Gastrocnemius medialis (tissue), 4 donors: ENCODE measurements at places on chromosomes 2 and 18. TPM values are rescaled to one million over a fixed set of nuclear protein-coding genes. Genes with fewer than 3 reads are reported as not detected.

- H3K4me1 ChIP-seq, result no peaks in the 10 kb centered on the region
- no peaks in the 10 kb centered on the region for H3K27me3 ChIP-seq
- H3K36me3 ChIP-seq, result no peaks in the 10 kb centered on the region
- H3K4me3 ChIP-seq, result no peak overlapping the region
- no peak overlapping the region for H3K27ac ChIP-seq
These were observed 109.7 kb upstream of the KCNJ3 start for GRCh38 chr2:154588838-154589237.

DNA sequence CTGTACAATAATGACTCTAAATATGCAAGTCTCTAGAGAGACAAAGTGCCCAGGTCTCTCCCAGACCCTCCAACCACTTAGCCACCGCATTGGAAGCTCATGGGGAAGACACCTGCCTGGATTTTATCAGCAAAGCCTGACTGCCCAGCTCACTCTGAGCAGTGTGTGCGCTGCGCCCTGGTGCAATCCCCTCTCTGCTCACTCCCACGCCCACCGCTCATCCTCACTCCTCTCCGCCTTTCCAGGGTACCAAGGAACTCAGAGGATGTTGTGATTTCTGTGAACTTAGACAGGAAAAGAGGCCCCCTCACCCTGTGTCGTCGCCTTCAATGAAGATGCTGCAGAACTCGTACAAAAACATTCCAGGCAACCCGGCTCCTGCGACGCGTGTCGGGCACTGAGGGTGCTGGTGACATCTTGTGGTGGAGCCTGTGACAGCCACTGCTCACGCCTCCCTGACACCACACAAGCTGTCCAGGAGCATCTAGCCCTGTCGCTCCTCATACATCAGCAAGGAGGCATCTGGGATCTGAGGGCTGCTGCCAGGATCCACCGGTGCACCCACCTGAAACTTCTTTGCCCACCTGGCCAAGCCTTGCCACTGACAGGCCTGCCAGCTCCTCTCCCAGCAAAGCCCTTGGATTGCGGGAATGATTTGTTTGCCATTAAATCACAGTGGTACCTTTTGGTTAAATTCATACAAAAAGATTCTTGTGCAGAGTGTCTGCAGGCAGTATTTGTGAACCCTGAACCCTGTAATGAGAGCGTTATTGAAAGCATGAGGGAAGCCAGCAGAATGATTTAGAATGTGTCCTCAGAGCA, 220.4 kb downstream of the ZNF516 start:
- H3K36me3 ChIP-seq, result no peaks in the 10 kb centered on the region
- H3K27me3 ChIP-seq, result no peaks in the 10 kb centered on the region
- DNase-seq, result no peak
- no peaks in the 10 kb centered on the region for H3K4me1 ChIP-seq
- no peak overlapping the region for H3K4me3 ChIP-seq
- H3K27ac ChIP-seq, result no peak overlapping the region

- no peaks in the 10 kb centered on the region for H3K4me1 ChIP-seq
- no peak for DNase-seq
- no peaks in the 10 kb centered on the region for H3K36me3 ChIP-seq
These were observed 185.8 kb upstream of the ARL4C start for GRCh38 chr2:234682492-234683228.

DNA sequence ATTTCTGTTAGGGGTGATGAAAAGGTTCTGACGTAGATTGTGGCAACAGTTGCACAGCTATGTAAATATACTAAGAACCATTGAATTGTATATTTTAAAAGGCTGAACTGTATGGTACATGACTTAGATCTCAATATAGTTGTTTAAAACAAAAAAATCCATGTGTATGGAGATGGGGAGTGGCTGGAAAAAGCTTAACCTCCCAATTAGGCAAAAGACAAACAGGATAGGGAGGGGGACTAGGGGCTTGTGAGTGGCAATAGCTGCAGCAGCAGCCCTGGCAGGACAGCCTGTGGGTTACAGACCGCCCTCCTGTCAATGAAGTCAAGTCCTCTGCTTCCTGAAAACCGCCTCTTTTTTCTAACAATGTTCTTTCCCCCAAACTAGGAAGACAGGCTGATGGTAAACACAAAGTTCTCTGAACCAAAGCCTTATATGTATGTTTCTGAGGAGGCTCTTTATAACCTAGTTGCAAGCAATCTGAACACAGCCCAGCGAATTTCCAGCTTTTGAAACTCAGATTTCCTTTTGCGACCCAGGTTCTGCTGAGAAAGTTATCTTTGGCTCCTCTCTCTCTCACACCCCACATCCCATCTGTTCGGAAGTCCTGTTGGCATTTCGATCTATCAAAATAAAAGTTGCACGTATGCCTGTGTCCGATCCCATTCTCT, 10.3 kb downstream of the ATP8B1 start:
- H3K4me1 ChIP-seq, result peaks cover 22% of the 10 kb centered on the region
- H3K27ac ChIP-seq, result peak overlapping the region; percentile 17
- DNase-seq, result no peak
- no peaks in the 10 kb centered on the region for H3K36me3 ChIP-seq

The ING5 gene
- 12.1 TPM for total RNA-seq

The MAP3K19 gene
- not detected for total RNA-seq
